ENCODE measurements at places on chromosomes 11 and 22.

- no peak for DNase-seq
These were observed 18.3 kb downstream of the AMPD3 start for GRCh38 chr11:10473371-10473770.

GRCh38 chr22:36713436-36713835 lies 9.9 kb upstream of the CACNG2 start:
- no peak for DNase-seq

DNA sequence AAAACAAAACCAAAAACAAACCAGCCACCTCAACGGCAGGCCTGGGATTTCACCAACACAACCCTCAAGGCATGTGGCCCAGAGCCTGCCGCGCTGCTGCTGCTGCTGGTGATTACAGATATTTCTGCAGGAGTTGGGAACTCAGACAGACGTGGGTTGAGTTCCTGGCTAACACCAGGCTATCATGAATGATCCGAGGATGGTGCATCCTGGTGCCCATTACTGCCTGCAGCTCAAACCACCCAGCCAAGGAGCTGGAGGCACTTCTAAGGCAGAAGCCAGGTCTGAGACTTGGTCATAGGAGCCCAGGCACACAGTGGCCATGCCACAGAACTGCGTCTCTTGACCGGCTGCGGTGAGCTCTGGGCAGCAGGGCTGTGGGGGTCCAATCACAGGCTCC lies 151.8 kb downstream of the MPPED1 start:
- no peak for DNase-seq

GRCh38 chr11:117909611-117910382 lies 19.4 kb downstream of the TMPRSS13 start:
- no peak for DNase-seq

Data from renal pelvis (tissue), 12 donors.